Ascending aorta (tissue), 2 donors: ENCODE measurements at places on chromosomes 6 and 20.

DNA sequence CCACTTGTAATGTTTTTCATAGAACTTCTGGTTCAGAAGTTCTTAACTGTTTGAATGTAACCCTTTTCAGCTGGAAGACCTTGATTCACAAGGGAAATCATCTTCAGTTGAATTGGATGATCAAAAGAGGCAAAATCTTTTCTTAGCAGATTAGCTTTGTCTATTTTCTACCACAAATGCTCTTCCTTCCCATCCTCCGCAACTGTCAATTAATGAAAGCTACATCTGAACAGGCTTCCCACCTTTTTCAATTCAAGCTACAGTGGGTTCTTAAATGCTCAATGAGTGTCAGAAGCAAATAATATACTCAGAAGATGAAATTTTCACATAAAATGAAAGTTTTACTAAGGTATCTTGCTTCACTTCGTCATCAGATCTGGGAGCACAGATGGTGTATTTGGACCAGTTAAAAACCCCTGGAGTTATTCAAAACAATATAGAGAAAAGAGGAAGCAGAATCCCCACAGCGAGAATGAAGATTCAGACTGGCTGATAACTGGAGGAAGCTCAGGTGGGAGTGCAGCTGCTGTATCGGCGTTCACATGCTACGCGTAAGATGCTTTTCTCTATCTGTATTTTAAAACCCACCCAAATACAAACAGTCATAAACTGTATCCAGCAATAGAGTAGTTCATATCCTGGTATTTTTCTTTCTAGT is 19.4 kb downstream of the QRSL1 start:
- no peak for DNase-seq

- DNase-seq, result no peak
Measured at GRCh38 chr6:44868910-44869309, 459.2 kb upstream of the RUNX2 start.

- no peak for DNase-seq
Measured at GRCh38 chr6:32086661-32087573, 22.2 kb downstream of the TNXB start.

GRCh38 chr6:137949686-137950390 is 82.8 kb downstream of the TNFAIP3 start:
- DNase-seq, result no peak

GRCh38 chr6:169685860-169686259 is 16.0 kb downstream of the WDR27 start:
- no peak for DNase-seq

- no peak for DNase-seq
Measured at GRCh38 chr6:169985121-169986015, 233.9 kb downstream of the ERMARD start.
